ENCODE measurements at places on chromosomes 4 and X.

DNA sequence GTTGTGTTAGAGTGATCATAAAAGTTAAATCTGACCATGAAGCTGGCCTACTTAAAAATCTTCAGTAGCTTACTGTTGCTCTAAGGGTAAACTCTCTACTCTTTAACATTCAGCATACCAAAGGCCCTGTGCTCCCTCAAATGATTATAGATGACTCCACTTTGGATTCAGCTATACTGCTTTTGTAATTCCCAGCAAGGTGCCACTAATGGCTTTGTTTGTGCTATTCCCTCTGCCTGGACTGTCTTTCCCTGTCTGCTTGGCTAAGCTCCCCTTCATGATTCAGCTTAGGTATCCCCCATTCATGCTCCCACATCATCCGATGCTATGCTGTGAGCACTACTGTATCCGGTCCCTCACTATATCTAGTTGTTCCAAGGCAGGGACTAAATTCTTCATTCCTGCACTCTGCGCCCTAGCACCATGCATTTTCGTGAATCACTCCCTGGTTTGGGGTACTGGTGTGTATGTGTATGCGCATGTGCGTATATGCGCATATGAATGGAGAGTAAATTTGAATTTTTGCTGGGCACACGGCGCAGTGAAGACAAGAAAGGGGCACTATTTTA lies 453 bp upstream of the PBDC1 start:
- no peak for DNase-seq

- no peak for DNase-seq
Observed at GRCh38 chrX:41796577-41796976, 72.6 kb downstream of the GPR82 start.

DNA sequence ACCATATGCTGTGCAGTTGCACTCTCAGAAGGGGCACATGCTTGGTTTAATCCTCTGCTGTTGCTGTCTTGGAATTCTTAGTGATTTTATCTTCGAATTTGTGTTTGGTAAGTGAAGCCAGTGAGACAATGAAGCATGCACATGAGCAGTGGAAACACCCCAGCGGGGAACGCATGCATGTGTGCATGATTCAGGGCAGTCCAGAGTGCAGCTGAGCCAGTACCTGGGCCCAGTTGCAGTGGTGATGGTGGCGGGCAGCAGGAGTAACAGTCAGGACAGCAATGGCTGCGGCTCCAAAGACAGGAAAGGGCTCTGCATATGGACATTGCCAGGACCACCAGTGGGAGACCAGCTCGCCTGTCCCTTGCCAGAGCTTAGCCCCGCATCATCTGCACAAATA lies 14.3 kb upstream of the TMEM165 start:
- no peak for DNase-seq

GRCh38 chrX:47458528-47458927 lies 24.5 kb downstream of the ZNF41 start:
- no peak for DNase-seq

DNA sequence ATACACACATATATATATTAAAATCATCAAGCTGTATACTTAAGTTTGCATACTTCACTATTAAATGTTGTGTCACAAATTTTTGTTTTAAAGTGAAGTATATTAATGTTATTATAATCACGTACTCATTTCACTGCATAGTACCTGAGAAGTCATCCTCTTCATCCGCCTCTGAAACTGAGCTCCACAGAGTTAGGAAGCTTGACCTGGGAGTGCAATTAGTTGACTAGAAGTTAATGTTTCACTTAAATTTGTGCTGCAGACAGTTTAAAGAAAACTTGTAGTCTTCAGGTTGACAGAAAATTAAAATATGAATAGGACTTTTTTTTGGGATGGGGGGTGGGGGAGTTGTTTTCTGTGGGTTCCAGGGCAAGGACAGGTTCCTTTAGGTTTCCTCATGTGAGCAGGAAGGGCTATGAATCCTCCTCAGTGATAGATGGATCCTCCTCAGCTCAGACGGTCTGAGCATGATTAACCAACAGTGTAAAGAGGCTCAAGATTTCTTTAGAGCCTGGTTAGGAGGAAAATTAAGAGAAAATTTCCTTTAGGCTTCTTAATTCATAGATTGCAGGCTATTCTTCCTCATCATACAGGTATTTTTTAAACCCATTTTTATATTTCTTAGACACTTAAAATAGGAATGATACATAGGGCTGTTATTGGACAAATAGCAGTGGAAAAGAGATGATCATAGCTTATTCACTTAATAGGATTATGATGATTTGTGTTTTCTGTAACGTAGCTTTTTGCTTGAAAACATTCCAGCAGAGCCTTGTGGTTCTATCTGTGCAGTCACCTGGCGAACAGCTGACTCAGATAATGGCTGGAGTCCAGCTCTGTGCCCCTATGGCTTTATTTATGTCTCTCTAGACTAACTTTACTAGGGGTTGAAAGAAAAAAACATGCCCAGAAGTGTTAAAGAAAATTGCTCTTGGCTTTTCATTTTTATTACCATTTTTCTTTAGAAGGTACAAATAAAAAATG lies 102.7 kb downstream of the SLC4A4 start:
- DNase-seq: no peak

DNA sequence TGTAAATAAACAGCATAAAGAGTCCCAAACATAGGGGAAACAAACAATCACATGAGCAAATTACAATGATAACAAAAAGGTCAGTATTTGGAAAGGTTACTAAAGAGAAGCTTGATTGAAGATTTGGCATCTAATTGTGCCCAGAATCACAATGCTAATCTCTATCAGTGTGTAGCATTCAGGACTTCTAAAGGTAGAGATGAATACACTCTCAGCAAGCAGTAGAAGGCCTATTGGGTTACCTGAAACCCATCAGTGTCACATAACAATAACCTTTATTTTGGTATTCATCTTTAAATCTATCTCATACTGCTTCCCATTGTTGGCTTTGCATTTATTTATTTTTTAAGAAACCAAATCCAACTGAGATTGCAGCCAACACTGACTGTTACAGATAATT lies 319.5 kb downstream of the ACTRT1 start:
- DNase-seq: no peak

GRCh38 chrX:45842926-45843315 lies 642.2 kb upstream of the DIPK2B start:
- no peak for DNase-seq

DNA sequence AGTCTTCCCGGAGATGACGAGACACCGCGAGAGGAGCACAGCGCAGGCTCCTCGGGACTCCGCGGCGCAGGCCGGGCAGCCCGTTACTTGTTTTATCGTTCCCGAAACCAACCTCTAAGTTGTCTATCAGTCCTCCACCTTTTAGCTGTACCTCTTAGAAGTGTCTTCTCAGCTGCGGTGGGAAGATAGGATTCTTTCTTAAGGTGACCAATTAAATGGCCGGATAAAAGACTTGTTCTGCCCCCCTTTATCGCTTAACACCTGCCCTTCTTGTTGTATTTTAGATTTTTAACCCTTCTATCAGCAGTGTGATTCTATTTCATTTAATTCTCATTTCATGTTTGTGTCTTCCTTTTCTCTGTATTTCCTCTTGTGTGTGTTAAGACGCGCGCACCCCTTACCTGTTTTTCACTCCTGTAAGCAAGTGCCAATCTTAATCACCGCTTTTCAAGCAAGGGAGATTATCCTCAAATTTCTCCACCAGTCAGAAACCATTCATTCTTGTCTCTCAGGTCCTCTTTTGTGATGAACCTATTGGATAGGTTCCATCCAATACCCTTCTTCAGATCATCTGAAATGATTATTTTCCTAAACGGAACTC lies at the start of gene SLC9B2:
Gene SLC9B2 (minus strand): TSS at position 15 of the 601 bp plus-strand sequence. CDS start 9,211 bp downstream, outside the sequence.
- DNase-seq: no peak

DNA sequence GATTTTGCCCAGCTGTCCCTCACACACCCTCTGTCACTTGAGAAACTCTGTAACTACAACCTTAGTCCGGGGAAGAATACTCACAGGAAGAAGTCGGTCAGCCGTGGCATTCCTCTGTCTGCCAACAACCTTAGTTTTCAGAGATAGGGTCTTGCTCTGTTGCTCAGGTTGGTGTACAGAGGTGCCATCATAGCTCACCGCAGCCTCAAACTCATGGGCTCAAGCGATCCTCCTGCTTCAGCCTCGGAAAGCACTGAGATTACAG lies 12.2 kb upstream of the SPCS3 start:
- DNase-seq: no peak

Data from NCI-H1436 treated with DMSO at 0.1 percent for 48 hours (cell line).